ENCODE measurements at places on chromosomes 12 and 14.

- peak; percentile 32 for DNase-seq
Observed at GRCh38 chr14:60652674-60653651, 3.7 kb upstream of the SIX1 start.

DNA sequence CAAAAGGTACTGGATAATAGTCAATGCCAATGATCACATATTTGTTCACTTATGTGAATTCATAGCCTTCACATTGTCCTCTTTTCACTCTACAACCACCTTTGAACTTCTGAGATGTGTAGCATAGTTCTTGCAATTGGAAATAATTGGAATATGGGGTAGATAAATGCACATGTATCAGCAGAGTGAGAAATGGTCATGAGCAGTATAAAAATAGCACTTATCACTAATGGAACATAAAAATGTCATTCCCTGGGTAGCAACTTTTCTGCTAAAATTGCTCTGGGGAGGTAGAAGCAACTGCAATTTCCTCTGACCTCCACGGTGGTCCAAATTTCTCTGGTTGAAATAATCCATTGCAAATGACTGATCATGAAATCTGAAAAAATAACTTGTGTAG lies 1785.7 kb upstream of the FLRT2 start:
- DNase-seq, result no peak

DNA sequence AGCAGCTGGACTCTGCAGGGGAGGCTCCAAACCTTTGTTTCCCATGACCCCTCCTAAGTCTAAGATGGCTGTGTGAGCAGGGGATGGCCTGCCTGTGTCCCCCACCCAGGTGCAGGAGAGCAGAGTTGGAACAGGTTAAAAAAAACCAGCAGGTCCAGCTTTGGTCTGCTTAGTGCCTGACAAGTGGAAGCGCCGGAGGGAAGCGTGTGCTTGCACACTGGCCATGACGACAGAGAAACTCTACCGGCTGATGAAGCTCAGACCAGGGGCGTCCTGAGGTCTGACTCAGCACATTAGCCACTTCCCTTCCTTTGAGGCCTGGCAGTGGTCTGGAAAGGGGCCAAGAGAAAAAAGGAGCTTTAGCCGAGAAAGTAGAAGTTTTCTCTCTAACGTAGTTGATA lies 280.1 kb downstream of the VRK1 start:
- DNase-seq, result peak; percentile 31

DNA sequence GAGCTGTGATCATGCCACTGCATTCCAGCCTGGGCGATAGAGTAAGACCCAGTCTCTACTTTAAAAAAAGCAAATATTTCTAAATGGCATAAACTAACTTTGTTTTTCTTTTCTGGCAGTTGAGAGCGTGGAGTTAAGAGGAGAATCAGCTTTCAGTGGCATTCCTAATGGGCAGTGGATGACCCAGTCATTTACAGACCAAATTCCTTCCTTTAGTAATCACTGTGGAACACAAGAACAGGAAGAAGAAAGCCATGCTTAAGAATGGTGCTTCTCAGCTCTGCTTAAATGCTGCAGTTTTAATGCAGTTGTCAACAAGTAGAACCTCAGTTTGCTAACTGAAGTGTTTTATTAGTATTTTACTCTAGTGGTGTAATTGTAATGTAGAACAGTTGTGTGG lies 21.2 kb downstream of the TDG start:
- DNase-seq, result no peak

DNA sequence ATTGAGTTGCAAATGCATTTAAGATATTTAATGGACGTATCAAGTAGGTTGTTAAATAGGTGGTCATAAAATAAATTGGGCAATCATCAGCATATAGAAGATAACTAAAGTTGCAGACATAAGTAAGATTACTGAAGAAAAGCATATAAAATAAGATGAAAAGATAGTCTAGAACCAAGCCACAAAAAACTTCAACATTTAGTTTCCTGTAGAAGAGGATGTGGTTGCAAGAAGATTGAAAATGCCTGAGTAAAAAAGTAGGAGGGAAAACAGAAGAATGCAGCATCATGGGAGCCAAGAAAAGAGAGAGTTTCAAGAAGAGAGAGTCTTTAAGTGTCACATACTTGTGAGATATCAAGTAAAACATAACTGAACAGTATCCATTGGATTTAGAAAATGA lies 17.6 kb upstream of the SLC16A7 start:
- no peak for DNase-seq

GRCh38 chr12:51922762-51923505 lies 15.6 kb downstream of the ACVRL1 start:
- no peak for DNase-seq

DNA sequence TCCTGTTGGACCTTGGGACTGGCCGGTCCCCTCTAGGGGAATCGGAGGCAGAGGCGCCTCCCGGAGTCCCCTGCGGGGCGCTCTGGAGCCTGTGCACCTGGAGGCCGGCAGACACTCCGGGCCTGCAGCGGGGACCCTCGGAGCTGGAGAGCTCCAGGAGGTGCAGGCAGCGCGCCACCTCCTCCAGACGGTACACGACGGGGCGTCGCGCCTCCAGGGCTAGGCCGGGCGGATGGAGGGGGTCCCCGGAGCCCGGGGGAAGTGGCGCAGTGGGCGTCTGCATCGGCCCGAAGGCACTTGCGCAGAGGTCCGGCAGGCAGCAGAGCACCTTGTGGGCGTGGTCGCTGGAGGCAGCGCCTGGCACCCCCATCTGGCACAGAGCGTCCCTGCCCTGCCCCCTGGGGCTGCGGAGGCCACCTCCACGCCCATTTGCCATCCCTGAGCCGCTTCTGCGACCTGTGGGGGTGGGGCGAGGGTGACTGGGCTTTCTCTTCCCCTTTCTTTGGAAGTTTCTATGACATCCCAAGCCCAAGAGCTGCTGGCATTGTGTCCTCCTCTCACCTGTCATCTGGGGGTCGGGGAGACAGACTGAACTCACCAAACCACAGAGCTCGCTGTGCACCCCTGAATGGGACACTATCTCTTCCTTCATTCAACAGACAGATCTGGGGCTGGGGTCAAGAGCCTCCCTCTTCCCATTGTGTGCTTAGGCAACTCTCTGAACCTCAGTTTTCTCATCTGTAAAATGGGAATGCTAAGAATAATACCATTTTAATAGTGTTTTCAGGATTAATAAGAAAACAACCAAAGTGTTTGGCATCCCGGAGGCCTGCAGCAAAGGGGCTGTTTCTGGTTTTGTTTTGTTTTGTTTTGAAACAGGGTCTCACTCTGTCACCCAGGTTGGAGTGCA lies 37.5 kb upstream of the CORO1C start:
- peak; percentile 60 for DNase-seq
